GM10248 (cell line): ENCODE measurements at places on chromosomes 5 and 9.

GRCh38 chr9:102507044-102507687, 488.0 kb upstream of the CYLC2 start:
- DNase-seq: no peak

DNA sequence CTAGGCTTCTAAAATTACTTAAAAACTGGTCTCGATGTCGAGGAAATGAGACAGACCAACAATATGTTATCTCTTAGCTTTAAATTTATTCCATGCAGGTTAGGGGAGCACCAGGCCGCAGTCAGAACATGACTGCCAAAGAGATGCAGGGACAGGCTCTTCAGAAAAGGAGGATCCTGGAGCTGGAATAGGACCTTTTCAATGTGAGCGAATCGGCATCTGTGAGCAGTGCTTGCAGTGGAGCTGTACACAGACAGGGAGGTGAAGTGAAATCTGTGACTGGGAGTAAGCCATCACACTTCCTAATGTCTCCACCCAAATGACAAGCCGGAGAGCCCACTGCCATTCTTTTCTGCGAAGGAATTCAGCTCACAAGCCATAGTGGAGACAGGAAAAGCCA, 78.2 kb downstream of the EFNA5 start:
- no peak for DNase-seq

- no peak for DNase-seq
These were observed 90.5 kb upstream of the RETREG1 start for GRCh38 chr5:16707168-16707868.

GRCh38 chr9:83449983-83450382, 88.2 kb downstream of the FRMD3 start:
- DNase-seq: no peak
